ENCODE measurements at places on chromosomes 6 and 20.

DNA sequence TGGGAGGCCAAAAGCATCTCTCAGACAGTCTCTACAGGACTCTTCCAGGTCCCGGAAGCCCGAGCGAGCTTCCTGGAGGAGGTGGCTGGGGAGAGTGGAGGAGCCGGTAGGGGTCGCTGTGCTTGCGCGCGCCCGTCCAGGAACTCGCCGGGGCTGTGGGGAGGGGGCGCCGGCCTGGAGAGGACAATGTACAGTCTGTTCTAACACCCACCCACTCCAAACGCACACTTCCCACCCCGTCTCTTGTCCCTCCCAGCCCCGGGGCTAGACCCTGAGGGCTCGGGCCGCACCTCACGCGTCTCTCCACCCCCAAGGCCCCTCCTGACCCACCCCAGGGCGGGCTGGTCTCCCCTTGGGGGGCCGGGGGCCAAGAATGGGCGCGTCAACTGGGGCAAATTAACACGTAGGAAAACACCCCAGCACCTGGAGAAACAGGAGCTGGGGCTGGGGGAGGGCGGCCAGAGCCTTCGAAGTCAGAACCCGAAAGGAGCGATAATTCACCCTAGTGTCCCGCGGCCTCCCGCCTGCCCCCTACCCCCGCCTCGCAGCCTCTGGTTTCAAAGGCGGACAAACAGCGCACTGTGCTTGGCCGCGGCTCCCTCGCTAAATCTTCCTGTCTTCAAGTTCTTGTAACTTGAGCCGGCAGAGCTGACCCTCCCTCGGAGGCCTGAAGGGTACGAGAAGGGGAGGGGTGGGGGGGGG lies 103.2 kb upstream of the FOXP4 start:
- DNase-seq: no peak

DNA sequence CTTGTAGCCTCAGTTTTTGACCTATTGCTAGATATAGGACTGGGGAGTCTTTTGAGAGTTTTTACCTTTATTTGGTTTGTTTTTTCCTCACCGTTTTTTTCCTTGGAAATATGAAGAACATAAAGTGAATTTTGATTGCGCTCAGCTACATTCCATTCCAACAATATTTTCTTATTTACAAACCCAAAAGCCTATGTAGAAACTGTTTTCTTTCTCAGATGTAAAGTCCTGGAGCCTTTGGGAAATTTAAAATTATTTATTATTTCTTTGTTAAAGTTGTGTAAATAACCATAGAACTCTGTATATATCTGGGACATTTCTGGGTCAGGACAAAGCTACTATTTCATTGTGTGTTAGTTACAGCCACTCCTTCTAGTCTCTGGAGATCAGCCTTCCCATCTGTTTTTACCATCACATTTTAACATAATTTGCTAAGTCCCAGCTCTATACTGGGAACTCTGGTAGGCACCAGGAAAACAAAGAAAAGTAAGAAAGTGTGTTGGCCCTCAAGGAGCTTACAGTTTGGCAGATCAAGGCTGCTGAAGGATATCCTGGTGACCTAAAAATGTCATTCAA lies 68.8 kb downstream of the JAG1 start:
- DNase-seq: no peak

GRCh38 chr20:45685896-45686295 lies 15.9 kb upstream of the WFDC11 start:
- DNase-seq: no peak

- peak; percentile 82 for DNase-seq
Observed at GRCh38 chr20:23349338-23350195, 1.0 kb upstream of the NXT1 start.

DNA sequence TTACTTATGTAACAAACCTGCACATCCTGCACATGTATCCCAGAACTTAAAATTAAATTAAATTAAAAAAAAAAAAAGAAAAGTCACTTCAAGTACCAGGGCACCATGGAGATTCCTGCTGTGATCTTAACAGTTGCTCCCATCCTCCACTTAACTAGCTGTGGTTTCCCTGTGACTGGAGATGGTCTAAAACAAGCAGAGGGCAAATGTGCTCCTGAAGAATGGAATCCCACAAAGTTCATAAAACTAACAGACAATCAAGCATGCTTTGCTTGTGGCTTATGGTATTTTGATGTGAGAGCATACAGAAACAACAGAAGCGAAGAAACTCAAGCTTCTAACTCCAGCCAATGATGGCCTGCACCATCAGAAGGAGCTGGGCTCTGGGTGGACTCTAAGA lies 153.6 kb upstream of the KCNK16 start:
- DNase-seq: no peak

Data from NAMALWA (cell line).